WTC11 (cell line): ENCODE measurements at places on chromosomes 2 and 18.

- DNase-seq: peak; percentile 72
- H3K4me1 ChIP-seq: peaks cover 39% of the 10 kb centered on the region
- no peaks in the 10 kb centered on the region for H3K27me3 ChIP-seq
- H3K27ac ChIP-seq: no peak overlapping the region
- H3K36me3 ChIP-seq: peaks cover 2% of the 10 kb centered on the region; the same call in 1 of the 2 replicates
- no peak overlapping the region for H3K4me3 ChIP-seq
Measured at GRCh38 chr2:40244675-40245074, 207.2 kb downstream of the SLC8A1 start.

GRCh38 chr2:219425238-219426067, 7.3 kb downstream of the DES start:
- no peak for DNase-seq
- H3K27me3 ChIP-seq: peaks cover 17% of the 10 kb centered on the region
- no peak overlapping the region for H3K27ac ChIP-seq

DNA sequence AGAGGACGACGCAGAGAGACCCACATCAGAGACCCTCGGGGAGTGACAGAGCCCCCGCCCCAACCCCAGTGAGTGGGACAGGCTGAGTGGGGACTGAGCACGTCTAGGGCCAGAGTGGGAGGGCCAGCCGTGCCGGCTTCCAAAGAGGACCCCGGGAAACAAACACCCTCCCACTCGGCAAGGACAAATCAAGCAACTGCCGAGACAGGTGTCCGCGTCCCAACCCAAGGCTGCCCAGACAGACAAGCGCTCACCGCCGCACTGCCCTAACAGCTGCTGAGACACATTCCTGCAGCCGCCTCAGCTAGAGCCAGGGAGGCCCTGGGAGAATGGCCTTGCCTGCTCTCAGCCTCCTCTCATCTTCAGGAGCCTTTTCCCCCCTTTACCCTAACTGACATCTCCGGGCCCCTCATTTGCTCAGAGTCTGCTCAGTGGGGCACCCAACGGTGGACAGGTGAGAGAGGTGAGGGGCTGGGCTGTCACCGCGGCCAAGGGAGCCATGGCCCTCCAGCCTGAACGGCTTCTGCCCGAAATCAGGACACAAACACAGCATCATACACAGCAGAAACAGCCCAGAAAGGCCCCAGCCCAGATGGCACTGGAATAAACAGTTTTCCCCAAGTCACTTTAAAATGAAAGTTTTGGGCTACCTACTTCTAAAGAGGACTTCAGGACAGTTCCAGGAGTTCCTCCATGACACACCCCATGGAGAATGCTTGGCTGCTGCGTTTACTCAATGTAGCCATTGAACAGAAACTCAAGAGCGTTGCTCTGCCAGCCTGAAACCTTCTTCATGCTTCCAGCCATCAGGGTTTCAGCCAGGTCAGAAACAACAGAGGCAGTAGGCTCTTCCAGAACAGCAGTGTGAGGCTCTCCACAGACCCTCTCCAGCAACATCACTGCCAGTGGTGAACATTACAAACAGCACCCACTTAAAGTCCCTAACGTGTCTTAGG, 23.6 kb downstream of the SLC66A2 start:
- peak; percentile 16 for DNase-seq
- peaks cover 11% of the 10 kb centered on the region for H3K4me1 ChIP-seq
- H3K27me3 ChIP-seq: no peaks in the 10 kb centered on the region; the same call in 1 of the 2 replicates
- H3K27ac ChIP-seq: no peak overlapping the region
- H3K4me3 ChIP-seq: no peak overlapping the region

DNA sequence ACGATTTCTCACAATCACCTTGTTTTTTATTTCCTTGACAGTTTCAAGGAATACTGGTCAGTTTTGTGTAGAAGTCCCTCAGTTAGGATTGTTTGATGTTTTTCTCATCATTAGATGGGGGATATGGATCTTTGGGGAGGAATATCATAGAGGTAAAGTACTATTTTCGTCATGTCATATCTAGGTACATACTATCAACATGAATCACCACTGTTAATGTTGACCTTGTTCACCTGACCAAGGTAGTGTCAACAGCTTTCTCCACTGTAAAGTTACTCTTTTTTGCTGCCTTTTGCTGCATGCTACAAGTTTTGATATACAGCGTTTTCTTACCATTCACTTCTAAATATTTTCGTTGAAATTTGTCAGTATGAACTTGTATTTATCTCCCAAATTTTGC, 32.7 kb downstream of the NLRC4 start:
- H3K4me3 ChIP-seq: no peak overlapping the region
- peaks cover 3% of the 10 kb centered on the region; the same call in 1 of the 2 replicates for H3K36me3 ChIP-seq
- H3K4me1 ChIP-seq: peaks cover 7% of the 10 kb centered on the region
- DNase-seq: no peak

- peaks cover 4% of the 10 kb centered on the region for H3K36me3 ChIP-seq
- H3K27me3 ChIP-seq: peaks cover 24% of the 10 kb centered on the region
- peaks cover 75% of the 10 kb centered on the region for H3K4me1 ChIP-seq
- H3K4me3 ChIP-seq: peak overlapping the region; percentile 62
- DNase-seq: no peak
- H3K27ac ChIP-seq: peak overlapping the region; percentile 95
Measured at GRCh38 chr18:3595369-3596273, 145.6 kb downstream of the TGIF1 start.

DNA sequence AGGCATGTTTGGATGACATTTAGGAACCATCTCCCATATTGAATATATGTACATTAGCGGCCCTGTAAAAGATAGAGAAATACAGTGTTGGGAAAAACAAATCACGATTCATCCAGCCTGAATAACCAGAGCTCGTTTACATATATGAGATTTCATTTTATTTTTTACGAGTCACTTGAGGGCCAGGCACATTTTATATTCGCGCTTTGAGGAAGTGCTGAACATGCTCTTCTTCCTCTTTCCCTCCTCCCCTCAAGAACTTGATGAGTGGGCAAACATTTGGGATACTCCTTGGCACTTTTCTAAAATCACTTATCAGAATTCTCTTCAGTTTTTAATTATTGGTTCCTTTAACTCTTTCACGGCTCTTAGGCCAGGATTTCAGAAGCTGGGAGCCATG, 268.0 kb upstream of the TANK start:
- no peak for DNase-seq
- H3K4me3 ChIP-seq: no peak overlapping the region
- H3K27me3 ChIP-seq: no peaks in the 10 kb centered on the region
- no peak overlapping the region for H3K27ac ChIP-seq

- H3K36me3 ChIP-seq: no peaks in the 10 kb centered on the region
- H3K4me1 ChIP-seq: no peaks in the 10 kb centered on the region
- H3K4me3 ChIP-seq: no peak overlapping the region
- no peak overlapping the region for H3K27ac ChIP-seq
- DNase-seq: no peak
Measured at GRCh38 chr2:157032017-157032416, 225.5 kb upstream of the GALNT5 start.

GRCh38 chr2:10271509-10271908, 31.2 kb upstream of the HPCAL1 start:
- H3K4me3 ChIP-seq: no peak overlapping the region
- DNase-seq: no peak
- H3K36me3 ChIP-seq: no peaks in the 10 kb centered on the region
- no peaks in the 10 kb centered on the region for H3K27me3 ChIP-seq

DNA sequence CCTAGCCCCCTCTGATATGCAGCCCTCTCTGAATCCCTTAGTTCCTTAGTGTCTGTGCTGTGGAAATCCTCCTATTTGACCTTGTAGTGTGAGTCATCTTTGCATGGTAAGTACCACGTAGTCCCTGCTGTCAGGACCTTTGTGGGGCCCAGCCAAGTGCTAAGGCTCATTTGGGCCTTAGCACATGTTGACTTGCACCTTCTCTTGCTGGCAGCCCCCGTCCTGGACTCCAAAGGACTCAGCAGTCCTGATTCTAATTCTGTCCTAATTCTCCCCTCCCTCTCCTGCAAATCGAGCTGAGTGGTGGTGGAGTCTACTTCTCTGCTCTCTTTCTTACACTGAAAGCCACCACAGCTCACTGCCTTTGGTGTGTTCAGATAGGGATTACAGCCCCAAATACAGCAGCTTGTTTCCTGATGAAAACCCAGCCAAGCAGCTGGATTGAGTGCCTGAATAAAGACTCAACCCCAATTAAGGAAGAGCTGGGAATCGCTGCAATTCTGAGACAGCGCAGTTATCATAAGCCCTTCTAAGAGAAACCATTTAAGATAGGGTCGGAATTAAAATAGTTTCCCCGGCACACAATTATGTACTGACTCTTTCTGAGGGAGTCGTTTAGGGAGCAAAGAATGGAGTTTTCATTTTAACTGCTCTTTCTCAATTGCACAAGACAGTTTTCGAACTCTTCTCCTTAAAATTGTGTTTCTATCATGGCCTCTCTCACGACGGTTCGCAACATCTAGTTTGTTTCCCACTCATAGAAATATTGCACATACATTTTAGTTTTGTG, 215.6 kb upstream of the TNP1 start:
- no peak overlapping the region for H3K4me3 ChIP-seq
- H3K27me3 ChIP-seq: no peaks in the 10 kb centered on the region
- no peaks in the 10 kb centered on the region for H3K4me1 ChIP-seq
- H3K36me3 ChIP-seq: no peaks in the 10 kb centered on the region

GRCh38 chr2:135791418-135792190, 45.4 kb downstream of the LCT start:
- no peaks in the 10 kb centered on the region for H3K27me3 ChIP-seq
- no peaks in the 10 kb centered on the region for H3K36me3 ChIP-seq

- H3K27me3 ChIP-seq: peaks cover 10% of the 10 kb centered on the region
- H3K4me3 ChIP-seq: no peak overlapping the region
- no peak overlapping the region for H3K27ac ChIP-seq
Measured at GRCh38 chr18:3120356-3120755, 99.4 kb downstream of the MYOM1 start.

- no peaks in the 10 kb centered on the region for H3K36me3 ChIP-seq
- DNase-seq: no peak
- peak overlapping the region; percentile 60; the same call in 1 of the 2 replicates for H3K27ac ChIP-seq
- peaks cover 13% of the 10 kb centered on the region for H3K4me1 ChIP-seq
Measured at GRCh38 chr18:3305933-3306332, 44.0 kb downstream of the MYL12B start.

GRCh38 chr2:48605482-48606175, 12.0 kb upstream of the GTF2A1L start:
- H3K36me3 ChIP-seq: no peaks in the 10 kb centered on the region
- DNase-seq: no peak
- no peak overlapping the region for H3K27ac ChIP-seq

GRCh38 chr2:240928476-240929363, 22.6 kb downstream of the CROCC2 start:
- H3K4me1 ChIP-seq: no peaks in the 10 kb centered on the region
- H3K4me3 ChIP-seq: no peak overlapping the region
- no peaks in the 10 kb centered on the region for H3K36me3 ChIP-seq
- H3K27me3 ChIP-seq: no peaks in the 10 kb centered on the region
- DNase-seq: no peak

DNA sequence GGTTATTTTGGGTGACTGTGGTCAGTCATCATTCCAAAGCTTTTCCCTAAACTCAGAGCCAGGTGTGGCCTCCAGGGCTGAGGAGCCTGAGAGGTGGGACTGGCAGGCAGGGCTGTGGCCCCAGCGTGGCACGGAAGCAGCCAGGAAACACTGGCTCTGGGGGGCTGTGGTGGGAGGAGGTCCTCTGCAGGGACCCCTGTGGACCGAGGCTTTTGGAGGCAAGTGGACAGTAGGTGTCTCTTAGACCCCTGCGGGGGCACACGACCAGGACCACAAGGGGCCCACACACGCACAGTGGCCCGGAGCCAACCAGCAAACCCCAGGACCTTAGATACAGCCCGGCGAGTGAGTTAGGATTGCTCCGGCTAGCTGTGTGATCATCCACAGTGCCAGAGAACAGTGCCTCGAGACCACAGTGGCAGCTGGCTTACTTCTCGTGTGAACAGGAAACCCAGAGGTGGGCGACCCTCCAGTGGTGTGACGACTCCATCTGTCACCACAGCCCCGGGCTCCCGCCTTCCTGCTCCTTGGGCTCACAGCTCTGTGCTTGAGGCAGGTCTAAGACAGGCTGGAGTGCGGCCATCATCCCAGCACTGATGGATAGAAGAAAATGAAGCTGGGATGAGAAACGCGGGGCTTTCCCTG, 1.6 kb upstream of the RTP5 start:
- H3K27ac ChIP-seq: no peak overlapping the region
- no peak for DNase-seq
- H3K27me3 ChIP-seq: peaks cover 6% of the 10 kb centered on the region
- peaks cover 4% of the 10 kb centered on the region; the same call in 1 of the 2 replicates for H3K36me3 ChIP-seq

DNA sequence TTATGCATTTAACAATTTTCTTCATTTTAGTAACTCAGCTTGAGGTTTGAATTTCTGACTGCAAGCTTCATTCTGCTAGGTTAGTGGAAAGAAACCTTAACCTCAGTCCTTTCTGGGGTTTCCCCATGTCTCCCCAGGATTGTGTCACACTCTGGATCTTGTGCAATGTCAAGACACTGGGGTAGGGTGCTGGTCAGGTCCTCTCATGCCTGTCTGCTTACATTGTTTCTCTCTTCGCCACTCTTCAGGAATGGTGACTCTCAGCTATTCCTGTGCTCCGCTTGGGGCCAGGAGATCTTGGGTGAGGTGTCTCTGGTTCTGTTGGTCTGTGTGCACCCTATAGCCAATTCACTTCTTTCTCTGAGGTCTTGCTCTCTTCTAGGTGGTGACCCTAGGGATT, 23.9 kb downstream of the CTLA4 start:
- no peaks in the 10 kb centered on the region for H3K36me3 ChIP-seq
- H3K27ac ChIP-seq: no peak overlapping the region
- no peaks in the 10 kb centered on the region; the same call in 1 of the 2 replicates for H3K27me3 ChIP-seq
- DNase-seq: no peak

GRCh38 chr18:58255701-58256311, 211.8 kb downstream of the NEDD4L start:
- no peak overlapping the region for H3K4me3 ChIP-seq
- H3K4me1 ChIP-seq: peaks cover 81% of the 10 kb centered on the region
- no peaks in the 10 kb centered on the region for H3K36me3 ChIP-seq

DNA sequence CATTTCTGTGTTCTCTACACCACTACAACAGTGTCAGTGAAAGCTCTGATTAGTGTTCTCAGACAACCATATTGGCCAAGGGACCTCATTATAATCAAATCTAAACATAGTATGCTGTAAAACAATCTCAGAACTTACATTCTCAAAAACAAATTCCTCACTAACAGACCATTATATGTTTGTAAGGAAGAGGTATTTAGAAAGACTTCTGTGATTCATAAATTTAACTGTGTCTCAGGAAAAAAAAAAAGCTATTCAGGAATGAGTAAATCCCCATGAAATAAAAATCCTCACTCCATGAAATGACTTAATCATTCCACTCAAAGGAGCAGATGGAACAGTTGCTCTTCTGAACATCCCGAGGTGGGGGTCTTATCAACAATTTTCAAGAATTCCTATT, 413.0 kb downstream of the CDH2 start:
- no peak overlapping the region for H3K4me3 ChIP-seq
- peaks cover 10% of the 10 kb centered on the region for H3K4me1 ChIP-seq
- no peaks in the 10 kb centered on the region for H3K27me3 ChIP-seq
- no peaks in the 10 kb centered on the region for H3K36me3 ChIP-seq
